ENCODE measurements at places on chromosomes 7 and 10.

DNA sequence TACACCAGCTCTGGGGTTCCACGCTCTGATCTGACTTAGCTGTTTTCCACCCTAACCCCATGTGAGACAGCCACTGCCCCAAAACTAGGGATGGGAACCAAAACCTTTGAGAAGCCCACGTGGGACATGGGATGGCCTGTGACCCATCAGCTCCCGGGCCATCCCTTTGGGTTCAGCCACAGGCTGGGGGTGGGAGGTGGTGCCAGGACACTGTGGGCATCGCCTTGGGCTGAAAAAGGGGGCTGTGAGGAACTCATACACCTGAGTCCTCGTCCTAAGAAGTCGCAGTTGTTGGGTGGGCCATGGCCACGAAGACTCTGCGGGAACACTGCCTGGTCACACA lies 379.1 kb downstream of the DNAJB6 start:
- DNase-seq: no peak

- DNase-seq: no peak
Observed at GRCh38 chr10:125479059-125479458, 203.9 kb downstream of the TEX36 start.

- no peak for DNase-seq
Observed at GRCh38 chr7:96303686-96304443, 18.0 kb downstream of the SLC25A13 start.

- DNase-seq: no peak
Observed at GRCh38 chr10:50312464-50313437, 61.4 kb upstream of the ASAH2 start.

DNA sequence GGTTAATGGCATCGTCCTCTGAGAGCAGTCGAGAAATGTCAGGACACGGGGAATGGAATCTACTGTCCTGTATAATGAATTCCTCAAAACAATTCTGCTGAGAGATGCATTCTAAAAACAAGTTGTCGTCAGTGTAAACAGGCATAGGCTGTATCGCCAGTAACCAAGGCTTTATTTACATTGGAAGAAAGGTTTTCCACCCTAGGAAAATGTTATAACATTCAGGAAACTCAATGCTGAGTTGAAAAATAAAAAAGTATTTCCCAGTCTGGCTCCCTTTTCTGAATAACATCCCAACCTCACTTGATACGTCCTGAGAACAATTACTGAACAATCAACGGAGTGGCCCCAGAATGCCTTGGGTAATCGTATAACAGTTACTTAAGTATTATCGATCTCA lies 79.6 kb upstream of the UCN3 start:
- no peak for DNase-seq

- no peak for DNase-seq
Observed at GRCh38 chr7:152511736-152512135, 75.9 kb upstream of the KMT2C start.

DNA sequence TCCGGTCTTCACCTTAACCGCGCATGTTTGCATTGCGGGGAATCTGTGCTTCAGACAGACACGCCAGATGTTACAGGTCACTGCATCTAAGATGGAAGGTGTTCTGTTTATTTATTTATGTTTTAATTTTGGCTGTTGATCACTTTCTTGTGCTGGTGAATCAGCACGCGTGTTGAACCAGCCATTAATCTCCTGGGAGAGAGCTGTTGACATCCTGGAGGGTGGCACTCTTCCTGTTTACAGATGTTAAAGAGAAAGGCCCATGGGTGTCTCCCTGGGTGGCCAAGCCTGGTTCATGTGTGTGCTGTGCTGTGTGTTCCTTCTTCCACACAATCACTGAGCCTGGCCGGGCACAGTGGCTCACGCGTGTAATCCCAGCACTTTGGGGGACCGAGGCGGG lies 355.3 kb downstream of the PAXIP1 start:
- DNase-seq: no peak

DNA sequence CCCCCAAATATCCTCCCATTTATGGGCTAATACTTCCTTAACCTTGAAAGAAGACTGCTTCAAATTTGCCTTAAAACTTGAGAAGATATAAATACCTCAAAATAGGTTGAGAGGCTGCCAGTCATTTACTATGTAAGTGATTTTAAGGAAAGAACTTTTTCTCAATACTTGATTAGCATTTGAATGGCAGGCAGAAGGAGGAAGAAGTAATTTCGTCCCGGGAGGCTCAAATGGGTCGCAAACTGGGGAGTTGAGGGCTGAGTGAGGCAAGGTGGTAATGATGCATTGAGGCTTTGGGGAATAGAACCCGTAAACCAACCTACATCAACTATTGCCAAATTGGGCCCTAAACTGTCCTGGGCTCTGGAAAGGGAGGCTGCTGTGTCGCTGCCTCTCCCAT lies 11.1 kb downstream of the CAMK1D start:
- DNase-seq: no peak

GRCh38 chr7:36131499-36131898 lies 21.6 kb upstream of the EEPD1 start:
- DNase-seq: no peak

- DNase-seq: no peak
Observed at GRCh38 chr7:81183326-81183725, 264.5 kb upstream of the SEMA3C start.

DNA sequence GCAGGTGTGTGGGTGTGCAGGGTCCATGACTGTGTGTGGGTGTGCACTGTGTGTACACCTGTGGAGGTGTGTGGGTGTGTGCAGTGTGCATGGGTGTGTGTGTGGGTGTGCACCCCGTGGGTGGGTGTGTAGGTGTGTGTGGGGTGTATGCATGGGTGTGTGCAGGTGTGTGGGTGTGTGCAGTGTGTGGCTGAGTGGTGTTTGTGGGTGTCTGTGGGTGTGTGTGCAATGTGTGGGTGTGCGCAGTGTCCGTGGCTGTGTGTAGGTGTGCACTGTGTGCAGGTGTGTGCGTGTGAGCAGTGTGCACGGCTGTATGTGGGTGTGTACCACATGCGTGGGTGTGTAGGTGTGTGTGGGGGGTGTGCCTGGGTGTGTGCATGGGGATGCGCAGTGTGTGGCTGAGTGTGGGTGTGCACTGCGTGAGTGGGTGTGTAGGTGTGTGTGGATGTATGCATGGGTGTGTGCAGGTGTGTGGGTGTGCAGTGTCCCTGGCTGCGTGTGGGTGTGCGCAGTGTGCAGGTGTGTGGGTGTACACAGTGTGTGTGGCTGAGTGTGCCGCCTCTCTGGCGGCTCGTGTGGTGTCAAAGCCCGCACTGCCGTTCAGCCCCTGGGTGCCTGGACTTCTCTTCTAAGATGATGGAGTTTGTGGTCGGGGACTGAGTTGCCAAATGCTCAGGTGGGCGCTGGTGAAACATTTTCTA lies 208.3 kb downstream of the DNAJB6 start:
- DNase-seq: no peak

DNA sequence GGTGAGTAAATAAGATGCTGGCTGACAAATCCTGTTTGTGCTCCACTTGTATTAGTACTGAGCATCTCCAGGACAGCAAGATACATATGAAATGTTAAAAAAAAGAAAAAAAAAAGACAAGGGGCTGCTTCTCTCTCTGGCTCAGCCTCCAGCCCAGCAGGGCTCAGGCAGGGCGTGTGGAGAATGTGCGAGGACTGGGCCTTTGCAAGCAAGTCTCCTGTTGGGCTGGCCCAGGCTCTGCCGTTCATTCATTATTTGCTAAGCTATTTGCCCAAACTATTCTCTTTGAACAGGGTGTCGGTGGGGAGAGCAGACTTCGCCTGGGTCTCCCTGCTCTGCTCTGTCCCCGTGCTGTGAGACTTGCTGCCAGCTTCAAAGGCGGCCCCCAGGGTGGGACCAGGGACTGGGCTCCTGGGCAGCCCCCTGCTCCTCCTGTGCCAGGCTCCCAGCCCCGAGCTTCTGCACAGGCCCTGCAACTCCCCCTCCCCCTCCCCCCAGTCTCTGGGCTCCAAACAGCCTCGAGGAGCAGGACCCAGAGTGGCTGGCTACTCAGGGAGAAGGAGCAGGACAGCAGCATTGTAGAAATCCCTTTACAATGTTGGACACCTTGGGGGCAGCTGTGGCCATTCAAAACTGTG lies 25.6 kb upstream of the MGMT start:
- no peak for DNase-seq

GRCh38 chr7:37391791-37392672 lies 56.6 kb downstream of the ELMO1 start:
- DNase-seq: no peak

DNA sequence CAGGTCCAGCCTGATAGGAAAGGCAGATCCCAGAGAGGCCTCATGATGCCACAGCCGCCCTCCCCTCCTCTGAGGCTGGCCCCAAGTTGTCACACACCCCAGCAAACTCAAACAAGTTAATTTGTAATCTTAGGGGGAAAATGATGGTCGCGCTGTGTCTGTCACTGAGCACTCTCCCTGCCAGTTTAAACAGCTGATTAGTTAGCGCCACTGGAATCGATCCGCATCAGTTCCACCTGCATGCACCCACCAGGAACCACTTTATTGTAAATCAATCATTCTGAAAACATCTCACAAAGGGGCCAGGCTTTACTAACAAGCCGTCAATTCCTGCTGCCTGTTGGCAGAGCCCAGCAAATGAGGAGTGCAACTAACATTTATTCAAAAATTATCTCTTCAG lies 870.9 kb downstream of the KCNMA1 start:
- no peak for DNase-seq

DNA sequence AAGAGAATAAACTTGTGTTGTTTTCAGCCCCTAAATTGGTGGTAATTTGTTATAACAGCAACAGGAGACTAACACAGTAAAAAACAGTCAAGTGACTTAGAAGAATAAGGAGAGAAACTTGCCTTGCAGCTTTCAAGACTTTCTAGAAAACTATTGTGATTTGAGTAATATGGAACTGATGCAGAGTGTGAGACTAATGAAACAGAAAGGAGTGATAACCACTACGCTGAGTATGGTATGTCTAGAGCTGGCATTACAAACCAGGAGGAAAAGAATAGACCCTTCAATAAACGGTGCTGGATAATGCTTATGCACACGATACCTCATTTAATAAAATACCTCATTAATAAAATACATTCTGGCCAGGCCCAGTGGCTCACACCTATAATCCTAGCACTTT lies 99.9 kb downstream of the CREM start:
- no peak for DNase-seq

DNA sequence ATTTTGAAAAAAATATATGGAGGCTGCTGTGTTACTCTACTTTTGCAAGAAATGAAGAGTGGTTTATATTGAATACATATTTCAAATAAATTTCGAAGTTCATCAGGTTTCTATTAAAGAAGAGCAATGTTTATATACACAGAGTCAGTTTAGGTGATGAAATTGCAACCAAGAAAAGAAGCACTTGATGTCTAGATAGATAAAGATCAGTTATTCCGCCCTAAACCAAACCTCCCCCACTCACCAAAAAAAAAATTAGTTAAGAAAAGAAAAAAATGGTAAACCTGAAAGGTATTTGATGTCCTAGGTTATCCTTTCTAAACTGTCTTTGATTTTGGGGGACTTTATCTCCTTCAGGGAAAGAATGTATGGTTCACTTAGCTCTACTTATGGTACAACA lies 111.8 kb downstream of the SKIDA1 start:
- no peak for DNase-seq

GRCh38 chr10:12194752-12195271 lies 879 bp downstream of the NUDT5 start:
- peak; percentile 22 for DNase-seq

DNA sequence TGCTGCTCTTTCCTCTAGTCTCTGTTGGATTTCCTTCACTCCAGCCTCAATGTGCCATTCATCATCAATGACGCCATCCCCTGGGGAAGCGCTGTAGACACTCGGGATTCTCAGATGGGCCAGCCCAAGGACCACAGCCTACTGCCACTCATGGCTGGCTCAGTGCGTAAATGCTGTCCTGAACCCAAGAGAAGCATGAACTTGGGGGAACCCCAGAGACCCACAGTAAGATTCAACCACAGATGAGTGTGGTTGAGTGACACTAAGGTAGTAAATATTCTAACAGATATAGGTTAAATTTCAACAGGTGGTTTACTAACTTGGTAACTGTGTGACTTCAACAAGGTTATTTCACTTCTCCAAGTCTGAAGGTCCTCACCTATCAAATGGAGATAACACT lies 304.1 kb downstream of the GRM8 start:
- no peak for DNase-seq

GRCh38 chr10:26437637-26438461 lies at the start of gene APBB1IP:
Gene APBB1IP, plus strand, starts transcription at chr10:26438341. Its CDS starts 53,986 bp downstream, at chr10:26492327.
- DNase-seq: no peak

DNA sequence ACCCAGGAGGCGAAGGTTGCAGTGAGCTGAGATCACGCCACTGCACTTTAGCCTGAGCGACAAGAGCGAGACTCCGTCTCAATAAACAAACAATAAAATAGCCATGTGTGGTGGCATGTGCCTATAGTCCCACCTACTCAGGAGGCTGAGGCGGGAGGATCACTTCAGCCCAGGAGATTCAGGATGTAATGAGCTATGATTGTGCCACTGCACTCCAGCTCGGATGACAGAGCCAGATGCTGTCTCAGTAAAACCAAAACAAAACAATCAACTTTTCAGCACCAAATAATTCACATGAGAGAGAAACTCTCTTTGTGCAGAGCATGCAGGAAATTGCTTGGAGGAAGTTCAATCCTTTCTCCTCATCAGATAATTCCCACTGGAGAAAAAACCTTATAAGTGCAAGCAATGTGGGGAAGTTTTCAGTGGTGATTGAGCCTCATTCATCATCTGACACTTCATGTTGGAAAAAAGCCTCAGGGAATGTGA lies 13.4 kb upstream of the FIS1 start:
- DNase-seq: no peak

- DNase-seq: no peak
Observed at GRCh38 chr10:35027567-35027966, 62.6 kb downstream of the CUL2 start.

- DNase-seq: no peak
Observed at GRCh38 chr10:127142136-127142535, 54.3 kb downstream of the INSYN2A start.

DNA sequence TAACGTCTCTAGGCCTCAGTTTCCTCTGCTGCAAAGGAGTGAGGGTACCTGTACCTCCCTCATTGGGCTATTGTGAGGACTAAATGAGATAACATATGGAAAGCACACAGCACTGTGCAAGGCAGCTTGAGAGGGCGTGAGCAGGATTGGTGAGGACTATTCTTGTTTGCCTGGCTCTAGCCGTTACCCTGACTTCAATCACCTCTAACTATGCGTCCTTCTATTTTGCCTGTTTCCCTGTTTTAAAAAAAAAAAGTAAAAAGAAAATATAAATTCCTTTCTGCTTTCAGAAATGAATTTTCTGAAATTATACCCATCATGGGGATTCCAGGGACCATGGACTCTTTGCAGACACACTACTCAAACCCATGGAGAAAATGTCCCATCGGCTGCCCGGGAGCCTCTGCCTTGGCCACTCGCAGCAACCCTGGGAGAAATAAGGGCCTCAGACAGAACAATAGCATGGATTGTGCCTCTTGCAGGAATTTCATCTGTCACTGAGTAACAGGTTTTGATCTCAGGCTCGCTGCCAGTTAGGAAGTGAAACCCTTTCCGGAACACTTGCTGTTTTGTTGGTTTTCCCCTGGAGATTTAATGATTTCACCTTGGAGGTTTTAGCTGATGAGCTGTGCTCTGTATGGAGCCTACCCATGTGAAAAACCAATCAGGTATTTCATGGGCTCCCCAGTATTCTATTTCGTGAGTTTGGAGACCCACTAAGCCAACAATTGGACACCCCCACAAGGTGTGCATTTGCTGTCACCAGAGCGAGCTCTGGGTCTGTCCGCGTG lies 55.6 kb downstream of the STEAP1B start:
- no peak for DNase-seq

Data from amygdala (tissue), 56 donors.